Bronchus fibroblast of lung (primary cell): ENCODE measurements at places on chromosomes 7 and 10. TPM values are rescaled to one million over a fixed set of nuclear protein-coding genes. Genes with fewer than 3 reads are reported as not detected.

The ZNF467 gene
- 1.5 TPM in 2 replicates for total RNA-seq

The MEOX2 gene
- 1.5 and 1.9 TPM in 2 replicates for total RNA-seq

The MYL10 gene
- not detected in 2 replicates for total RNA-seq

The PPP1R17 gene
- not detected in 2 replicates for total RNA-seq

The HOXA6 gene
- total RNA-seq, result 3.0 and 3.9 TPM in 2 replicates

The GRID1 gene
- not detected in 2 replicates for total RNA-seq

The GAD2 gene
- not detected in 2 replicates for total RNA-seq
